ENCODE measurements at places on chromosomes 5 and 9.

- no peak for DNase-seq
Measured at GRCh38 chr5:110343616-110344015, 382.9 kb downstream of the TMEM232 start.

DNA sequence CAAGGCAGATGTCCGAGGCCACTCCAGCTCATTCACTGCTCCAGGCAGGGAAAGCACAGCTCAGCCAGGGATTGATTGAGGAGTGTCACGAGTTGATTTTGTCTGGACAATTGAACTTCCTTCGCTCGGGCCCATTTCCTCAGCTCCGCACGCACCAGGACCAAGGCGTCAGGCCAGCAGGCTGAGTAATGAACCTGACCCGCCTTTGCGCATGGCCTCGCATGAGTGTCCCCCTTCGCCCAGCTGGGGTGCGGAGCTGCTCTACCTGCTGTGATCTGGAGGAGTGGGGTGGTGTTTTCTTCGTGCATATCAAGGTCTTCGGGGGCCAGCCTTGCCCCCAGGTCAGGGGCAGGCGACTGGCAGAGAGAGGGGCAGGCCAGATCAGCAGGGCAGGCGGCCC is 44.0 kb downstream of the VAV2 start:
- no peak for DNase-seq

DNA sequence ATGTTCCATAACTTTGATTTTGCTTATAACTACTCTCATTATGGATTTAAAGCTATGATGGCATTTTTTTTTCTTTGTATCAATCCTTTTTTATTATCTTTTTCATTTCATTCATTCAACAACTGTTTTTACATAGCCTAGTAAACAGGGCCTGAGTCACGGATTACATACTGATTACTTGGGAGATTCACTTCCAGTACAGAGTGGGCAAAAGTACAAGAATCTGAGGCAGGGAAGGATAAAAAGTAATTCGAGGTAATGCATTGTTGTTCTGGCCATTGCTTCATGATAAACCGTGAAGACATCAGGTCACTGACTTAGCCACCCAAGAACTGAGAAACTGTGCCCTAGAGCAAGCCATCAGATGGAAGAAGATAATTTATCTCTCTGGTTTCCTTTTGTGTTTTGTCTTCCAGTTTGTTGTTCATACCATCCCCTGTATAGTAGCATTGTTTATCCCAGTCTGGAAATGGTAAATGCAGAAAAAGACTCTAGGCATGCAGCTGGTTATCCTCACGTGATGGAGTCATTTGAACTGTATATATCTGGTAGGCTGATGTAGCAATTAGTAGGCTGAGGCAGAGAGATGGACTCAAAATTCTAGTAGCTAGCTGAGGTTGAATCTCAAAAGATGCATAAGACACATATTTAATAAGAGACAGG is 145.6 kb downstream of the CNTLN start:
- no peak for DNase-seq

GRCh38 chr9:136081113-136081825 is 13.8 kb downstream of the NACC2 start:
- no peak for DNase-seq

DNA sequence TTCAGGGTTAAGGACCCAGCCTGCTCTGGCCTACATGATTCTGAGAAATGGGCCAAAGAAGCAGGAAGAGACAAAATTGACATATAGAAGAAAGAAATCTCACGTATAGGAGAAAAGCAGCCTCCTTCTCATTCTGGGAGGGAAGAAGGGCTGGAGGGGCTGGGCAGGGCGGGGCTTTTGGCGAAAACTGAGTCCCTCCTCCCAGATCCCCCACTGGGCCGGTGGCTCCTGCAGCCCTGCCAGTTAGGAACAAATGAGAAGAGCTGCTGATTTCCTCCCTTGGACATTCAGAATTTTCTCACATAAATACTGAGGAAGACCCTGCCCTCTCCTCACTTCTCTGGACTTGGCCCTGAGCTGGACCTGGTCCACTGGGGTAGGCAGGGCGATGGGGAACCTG is at the start of gene WNT8A:
WNT8A (plus strand) TSS at position 332 of the 400 bp plus-strand sequence. CDS start 95 bp downstream, outside the sequence.
- DNase-seq = no peak

GRCh38 chr5:81513982-81514381 is 120.0 kb upstream of the ACOT12 start:
- DNase-seq = no peak

DNA sequence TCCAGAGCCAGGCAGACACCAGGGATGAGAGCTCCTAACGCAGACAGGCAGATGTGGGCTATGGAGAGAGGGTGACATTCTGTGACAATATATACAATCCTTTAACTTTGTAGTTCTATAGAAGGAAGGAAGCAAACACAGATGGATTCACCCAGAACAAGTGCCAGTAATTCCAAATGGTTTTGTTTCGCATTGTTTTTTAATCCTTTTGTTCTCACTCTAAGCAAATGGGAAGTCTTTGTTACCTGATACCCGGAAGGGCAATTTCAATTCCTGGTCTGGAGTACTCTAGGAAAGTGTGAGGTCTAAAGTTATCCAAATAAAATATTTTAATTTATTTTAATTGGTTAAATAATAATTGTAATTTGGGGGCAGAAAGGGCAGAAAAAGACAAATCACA is 2.5 kb downstream of the FRMD3 start:
- no peak for DNase-seq

DNA sequence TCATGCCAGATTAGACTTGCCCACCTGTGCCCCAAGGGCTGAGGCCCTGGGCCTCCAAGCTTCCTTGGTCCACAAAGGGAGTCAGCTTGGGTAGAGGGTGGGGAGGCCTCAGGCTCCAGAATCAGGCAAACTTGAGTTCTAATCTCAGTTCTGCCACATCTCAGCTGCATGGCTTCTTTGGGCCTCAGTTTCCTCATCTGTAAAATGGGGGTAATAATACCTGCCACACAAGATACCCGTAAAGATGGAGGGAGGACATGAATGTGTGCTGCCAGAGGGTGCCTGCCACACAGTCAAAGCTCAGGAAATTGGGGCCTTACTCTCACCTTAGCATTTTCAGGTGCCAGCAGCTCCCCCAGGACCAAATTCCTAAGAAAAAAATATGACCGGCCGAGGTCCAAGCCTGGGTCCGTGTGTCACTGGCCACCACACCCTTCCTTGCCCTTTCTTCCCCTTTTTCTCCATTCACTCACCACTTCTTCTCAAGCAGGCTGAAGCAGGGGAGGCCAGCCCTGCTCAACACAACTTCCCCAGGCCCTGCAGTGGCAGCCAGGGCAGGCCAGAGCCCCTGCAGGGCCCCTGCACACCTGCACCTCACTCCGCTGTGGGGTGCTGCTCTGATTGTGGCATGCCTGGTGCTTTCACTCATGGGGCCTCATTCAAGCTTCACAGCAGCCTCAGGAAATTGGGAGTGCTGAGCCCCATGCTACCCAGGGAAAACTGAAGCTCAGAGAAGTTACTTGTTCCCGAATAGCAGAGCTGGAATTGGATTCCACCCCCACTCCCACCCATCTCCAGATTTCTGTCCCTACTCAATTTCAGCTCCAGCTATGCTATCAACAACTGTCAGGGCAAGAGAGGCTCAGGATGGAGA is 3.9 kb downstream of the RGS14 start:
- DNase-seq = peak; percentile 81

GRCh38 chr5:15065091-15065490 is 193.5 kb upstream of the ANKH start:
- no peak for DNase-seq

- no peak for DNase-seq
Measured at GRCh38 chr5:59955241-59955640, 61.7 kb upstream of the PDE4D start.

DNA sequence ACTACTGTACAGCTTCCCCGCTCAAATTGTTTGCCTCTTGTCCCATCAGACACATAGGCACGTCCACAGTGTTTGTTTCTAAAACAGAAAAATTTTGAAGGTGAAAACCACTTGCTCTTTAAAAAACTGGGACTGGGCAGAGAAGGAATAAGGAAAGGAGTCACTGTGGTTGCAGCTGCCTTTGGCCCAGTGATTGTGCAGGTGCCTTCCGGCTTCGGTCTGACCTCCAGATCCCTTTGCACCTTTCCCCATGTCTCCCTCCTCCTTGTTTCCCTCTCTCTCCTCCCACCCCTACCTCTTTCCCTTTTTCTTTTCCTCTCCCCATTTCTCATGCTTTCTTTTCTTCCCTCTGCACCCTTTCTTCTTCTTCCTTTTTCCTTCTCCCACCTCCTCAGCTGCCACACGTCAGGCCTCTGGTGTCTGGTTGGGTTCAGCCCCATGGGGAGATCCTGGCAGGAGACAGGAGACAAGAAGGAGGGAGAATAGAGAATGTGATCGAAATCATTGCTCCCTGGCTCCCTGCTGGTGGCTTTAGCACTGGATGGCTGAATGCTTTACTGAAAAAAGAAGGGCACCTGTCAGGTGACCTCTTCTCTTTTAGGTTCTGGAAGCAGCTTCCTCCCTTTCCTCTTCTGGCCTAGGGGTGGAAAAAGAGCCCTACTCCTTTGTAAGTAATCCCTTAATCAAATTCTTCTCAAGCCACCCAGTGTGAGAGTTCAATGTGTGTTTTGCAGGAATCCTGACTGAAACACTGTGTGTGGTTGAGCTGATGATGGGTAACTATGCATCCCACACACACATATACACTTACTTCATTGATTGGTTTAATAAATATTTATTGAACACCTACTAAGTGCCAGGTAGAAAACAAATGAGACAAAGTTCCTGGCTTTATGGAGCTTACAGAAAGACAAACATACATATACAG is 267.3 kb downstream of the MAST4 start:
- DNase-seq = no peak

DNA sequence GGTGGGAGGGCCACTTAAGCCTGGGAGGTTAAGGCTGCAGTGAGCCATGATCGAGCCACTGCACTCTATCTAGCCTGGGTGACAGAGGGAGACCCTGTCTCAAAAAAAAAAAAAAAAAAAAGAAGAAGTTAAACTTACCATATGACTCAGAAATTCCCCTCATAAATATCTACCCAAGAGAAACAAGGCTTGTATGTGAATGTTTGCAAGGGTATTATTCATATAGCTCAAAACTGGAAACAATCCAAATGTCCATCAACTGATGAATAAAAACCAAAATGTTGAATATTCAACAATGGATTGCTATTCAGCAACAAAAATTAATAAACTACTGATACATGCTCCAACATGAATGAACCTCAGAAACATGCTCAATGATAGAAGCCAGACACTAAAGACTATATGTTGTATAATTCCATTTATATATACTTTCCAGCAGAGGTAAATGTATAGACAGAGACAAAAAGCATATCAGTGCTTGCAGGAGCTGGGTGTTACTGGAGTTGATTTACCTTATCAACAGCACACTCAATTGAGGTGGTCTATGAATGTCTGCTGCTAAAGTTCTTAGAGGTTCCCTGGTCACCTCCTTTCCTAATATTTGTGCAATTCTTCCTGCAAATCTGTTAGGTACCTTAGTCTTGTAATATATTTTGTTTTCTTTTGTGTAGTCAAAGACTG is 5.3 kb upstream of the SREK1 start:
- DNase-seq = no peak

GRCh38 chr5:41240390-41240789 is 27.1 kb upstream of the C6 start:
- DNase-seq = no peak

DNA sequence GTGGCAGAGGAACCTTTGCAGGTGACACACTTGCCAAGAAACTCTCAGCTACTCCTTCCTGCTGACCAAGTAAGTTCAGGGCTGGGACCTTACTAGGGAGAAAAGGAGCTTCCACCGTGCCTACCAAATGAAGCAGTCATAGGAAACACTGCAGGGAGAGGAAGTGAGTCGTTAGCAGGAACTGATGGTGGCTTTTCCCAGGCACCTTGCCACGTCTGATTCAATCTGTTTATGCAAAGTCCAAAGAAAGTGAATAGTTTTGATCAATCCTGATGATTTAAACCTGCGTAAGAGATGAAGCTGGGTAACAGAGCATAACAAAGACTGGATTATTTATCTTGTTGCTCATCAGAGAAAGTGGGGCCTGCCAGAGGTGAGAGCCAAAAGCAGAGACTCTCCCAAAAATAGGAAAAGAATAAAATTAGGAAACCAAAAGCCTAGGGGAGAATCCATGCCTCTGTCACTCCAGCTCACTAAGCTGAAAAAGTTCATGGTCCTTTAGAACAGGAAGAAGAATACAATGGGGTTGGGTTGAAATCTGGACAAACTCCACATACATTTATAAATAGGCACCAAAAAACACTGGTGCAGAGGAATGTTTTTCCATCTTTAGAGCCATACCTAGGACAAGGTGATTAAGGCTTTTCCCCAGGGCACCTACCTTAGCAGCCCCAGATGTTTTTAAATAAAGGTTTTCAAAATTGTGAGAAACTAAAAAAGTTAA is 9.3 kb upstream of the PFDN1 start:
- DNase-seq = no peak

DNA sequence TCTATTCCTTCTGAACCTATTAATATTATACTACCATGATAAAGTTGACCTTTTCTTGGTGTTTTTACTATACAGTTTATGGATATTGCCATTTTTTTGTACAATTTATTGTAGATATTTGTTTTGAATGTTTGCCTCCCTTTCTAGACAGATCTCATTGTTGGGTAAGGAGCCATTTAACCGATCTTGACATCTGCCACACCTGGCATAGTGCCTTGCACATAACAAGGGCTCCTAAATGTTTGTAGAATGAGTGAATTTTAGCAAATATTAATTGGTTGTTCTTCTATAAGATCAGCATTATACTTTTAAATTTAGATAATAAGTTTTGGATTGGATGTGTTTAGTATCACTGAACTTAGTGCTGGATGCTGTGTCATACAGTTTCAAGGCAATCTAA is 175.3 kb downstream of the GDNF start:
- DNase-seq = no peak

Data from cardiac septum (tissue), 1 donor.